NCI-H69 (cell line): ENCODE measurements at places on chromosomes 6 and 20.

- DNase-seq, result no peak
Measured at GRCh38 chr6:113290684-113291083, 566.5 kb upstream of the MARCKS start.

DNA sequence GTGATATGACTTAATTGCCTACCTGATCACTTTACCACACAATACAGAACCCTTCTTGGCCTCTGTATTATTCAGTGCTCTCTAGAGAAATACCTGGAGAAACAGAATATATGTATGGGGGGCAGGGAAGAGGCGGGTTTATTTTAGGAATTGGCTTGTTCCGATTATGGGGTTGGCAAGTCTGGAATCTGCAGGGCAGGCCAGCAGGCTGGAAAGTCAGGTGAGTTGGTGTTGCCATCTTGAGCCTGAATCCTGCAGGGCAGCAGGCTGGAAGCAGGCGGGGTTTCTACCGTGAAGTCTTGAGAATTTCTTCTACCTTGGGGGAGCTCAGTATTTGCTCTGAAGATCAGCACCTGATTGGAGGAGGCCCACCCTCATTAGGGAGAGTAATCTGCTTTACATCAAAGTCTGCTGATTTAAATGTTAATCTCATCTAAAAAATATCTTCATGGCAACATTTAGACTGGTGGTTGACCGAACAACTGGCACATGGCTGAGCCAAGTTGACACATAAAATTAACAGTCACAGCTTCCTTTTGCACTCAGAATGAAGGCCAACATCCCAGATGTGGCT is 193.9 kb downstream of the ZDHHC14 start:
- DNase-seq, result no peak

DNA sequence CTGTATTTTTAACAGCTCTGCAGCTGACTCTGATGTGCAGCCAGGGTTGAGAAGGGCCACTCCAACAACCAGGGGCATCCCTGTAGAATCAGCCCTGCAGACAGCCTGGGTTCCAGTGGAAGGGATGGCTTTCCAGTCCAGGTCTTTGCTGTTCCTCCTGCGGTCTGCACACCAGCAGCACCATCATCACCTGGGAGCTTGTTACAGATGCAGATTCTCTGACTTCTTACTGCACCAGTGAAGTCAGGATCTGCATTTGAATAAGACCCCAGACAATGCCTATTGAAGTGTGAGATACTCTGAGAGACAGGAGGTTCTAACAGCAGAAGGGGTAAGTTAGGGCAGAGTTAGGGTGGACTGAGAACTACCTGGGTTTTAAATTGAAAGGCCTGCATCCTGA is 151.3 kb downstream of the F13A1 start:
- DNase-seq, result no peak

GRCh38 chr6:138943089-138943625 is 44.9 kb downstream of the REPS1 start:
- no peak for DNase-seq

DNA sequence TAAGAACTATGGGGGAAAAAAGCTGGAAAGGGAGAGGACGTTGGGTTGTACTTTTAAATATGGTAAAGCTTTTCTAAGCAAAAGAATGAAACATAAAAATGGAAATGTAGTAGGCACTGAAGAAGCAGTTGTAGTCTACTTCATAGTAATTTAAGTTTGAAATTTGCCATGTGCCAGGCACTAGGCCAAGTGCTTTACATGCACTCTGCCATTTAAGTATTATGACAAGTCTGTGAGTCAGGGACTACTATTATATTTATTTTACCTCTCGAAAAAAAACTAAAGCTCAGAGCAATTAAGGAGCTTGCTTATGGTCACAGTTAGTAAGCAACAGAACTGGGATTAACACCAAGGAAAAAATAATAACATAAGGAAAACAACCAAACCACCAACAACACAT is 257.8 kb downstream of the GMDS start:
- DNase-seq, result peak; percentile 38
